ENCODE measurements at places on chromosomes 2 and 18.

GRCh38 chr2:195672674-195673073 is 15.6 kb downstream of the SLC39A10 start:
- no peak for DNase-seq

GRCh38 chr2:129882476-129882875 is 97.0 kb upstream of the RAB6C start:
- no peak for DNase-seq

- DNase-seq: no peak
Observed at GRCh38 chr2:173823543-173823939, 141.6 kb downstream of the SP3 start.

- no peak for DNase-seq
Observed at GRCh38 chr2:165594935-165595255, 125.4 kb downstream of the CSRNP3 start.

GRCh38 chr2:234559609-234560008 is 62.7 kb upstream of the ARL4C start:
- DNase-seq: no peak

- DNase-seq: no peak
Observed at GRCh38 chr2:135657806-135658582, 83.7 kb upstream of the UBXN4 start.

DNA sequence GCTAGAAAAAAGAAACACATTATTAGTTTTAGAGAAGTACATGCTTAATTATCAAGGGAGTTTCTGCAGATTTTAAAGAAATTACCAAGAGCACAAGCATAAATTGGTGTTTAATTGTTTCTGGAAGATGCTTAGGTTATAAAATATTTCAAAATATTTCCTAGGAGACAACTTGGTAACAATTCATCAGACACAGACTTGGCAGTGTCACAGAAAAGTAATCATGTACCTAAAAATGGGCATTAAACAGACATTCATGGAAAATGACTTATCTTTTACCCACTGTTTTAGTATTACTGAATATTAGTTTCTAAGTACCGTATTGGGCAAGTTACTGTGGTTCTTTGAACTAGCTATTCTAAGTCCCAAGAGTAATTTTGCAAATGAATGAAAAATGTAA is 428.8 kb upstream of the LYPD1 start:
- no peak for DNase-seq

- DNase-seq: no peak
Observed at GRCh38 chr2:62858231-62858832, 152.8 kb downstream of the EHBP1 start.

GRCh38 chr2:206611736-206612135 is 30.6 kb upstream of the FAM237A start:
- DNase-seq: no peak

GRCh38 chr18:21769206-21769605 is 28.6 kb downstream of the MIB1 start:
- DNase-seq: no peak

- DNase-seq: no peak
Observed at GRCh38 chr2:197711578-197711977, 6.4 kb downstream of the MARS2 start.

DNA sequence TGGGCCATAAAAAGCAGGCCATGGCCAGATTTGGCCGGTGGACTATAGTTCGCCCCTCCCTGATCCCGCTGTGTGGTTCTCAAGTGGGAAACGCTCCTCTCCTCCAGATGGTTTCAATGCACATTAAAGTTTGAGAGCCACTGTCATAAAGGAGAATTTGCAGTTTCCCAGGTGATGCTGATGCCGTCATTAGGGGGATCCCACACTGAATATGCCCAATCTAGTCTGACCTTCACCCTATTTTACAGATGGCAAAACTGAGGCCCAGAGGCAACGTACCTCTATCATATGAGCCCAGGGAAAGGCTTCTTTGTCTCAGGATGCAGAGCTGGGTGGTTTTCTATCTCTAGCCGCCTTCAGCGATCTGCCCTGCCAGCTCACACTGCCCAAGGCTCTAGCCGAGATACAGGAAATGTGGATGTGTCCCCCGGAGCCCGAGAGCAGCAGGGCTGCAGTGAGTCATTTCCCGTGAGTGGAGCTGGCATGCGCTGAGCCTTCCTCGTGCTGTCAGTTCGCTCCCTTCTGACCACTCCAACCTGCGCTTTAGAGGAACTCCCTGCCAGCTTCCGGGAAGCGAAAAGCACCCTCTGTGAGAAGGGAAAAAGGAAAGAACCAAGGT is 116.2 kb downstream of the SMAD7 start:
- DNase-seq: no peak

DNA sequence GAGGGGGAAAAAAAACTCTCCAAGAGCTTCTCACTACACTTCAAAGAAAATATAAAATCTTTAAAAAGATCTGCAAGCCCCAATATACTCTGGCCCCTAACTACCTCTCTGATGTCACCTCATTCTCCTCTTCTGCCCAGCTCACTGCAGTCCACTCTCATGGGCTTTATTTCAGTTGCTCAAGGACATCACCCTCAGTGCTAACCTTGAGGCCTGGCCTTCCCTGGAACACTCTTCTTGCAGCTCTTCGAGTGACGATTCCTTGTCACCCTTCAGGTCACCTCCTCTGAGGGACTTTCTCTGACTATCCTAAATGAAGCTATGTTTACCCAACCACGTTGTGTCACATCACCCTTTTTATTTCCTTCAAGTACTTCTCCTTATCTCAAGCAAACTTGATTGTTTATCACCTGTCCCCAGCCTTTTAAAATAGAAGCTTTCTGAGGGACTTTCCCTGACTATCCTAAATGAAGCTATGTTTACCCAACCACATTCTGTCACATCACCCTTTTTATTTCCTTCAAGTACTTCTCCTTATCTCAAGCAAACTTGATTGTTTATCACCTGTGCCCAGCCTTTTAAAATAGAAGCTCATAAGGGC is 10.4 kb downstream of the RTTN start:
- DNase-seq: no peak

GRCh38 chr2:9791711-9792110 is 51.6 kb upstream of the TAF1B start:
- no peak for DNase-seq

DNA sequence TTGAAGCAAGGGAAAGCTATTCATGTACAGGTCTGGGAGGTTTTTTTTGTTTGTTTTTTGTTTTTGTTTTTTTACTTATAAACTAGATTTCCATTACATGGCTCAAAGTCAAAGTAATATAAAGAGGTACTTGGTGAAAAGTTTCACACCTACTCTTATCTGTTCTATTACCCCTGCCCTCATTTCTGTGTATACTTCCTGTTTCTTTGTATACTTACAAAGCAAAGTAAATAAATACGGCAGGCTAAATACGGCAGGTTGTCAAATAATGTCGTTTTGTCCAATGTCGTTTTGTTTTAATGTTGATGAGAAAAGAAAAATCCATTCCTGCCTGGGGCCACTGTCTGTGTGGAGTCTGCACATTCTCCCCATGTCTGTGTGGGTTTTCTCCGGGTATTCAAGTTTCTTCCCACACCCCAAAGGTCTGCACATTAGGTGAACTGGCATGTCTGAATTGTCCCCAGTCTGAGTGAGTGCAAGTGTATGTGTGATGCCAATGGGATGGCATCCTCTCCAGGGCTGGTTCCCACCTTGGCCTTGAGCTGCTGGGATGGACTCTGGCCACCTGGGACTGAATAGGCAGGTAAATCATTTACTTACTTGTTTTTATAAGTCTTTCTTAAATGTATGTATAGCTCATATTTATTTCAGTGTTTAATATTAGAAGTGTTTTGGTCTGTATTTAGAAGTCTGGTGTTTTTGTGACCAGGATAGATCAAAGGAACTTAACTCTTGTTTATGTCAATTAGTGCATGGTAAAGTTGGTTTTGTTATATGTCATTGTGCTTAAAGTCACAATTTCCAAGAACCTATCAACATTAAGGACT is 13.4 kb downstream of the STAMBP start:
- DNase-seq: no peak

DNA sequence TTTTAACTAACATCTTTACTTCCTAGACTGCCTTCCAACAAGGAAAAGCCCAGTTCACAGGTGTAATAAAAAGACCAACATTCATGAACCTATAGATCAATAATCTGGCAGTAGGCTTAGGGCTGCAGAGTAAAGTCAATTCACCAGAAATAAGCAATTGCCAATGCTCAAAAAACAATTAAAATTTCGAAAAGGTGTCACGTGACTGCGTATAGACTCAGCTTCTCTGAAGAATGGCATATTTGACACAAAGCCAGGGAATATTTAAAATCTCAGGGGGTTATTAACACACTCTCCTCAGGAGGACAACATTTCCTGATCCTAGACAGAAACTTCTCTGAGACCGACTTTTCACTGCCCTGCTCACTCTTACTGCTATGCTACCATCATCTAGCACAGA is 245.2 kb upstream of the LRATD1 start:
- DNase-seq: no peak

- no peak for DNase-seq
Observed at GRCh38 chr2:4903656-4904348, 788.4 kb upstream of the SOX11 start.

DNA sequence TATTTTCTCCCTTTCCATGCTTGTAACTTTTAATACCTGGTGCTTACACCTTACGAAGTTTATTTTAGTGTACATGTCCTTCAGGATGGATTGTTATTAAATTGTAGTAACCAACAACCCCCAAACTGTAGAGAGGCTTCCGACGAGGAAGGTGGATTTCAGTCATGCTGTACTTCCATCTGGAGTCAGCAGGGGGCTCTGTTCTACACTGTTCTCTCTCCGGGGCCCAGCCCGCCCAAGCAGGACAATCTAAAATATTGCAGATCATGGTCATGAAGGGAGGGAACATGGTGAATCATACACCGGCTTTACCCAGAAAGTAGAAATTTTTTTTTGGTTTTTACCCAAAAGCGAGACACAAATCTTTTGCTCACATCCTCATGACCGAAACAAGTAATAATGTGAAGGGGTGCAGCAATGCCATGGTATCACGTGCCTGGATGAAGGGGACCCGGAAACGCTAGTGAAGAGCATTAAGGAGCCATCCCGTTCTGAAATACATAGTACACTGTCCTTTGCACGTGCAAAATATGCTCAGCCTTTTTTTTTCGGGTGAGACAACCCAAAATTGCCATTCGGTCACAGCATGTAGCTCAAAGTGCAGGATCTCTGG is 884.8 kb downstream of the EPHA4 start:
- DNase-seq: peak; percentile 44

DNA sequence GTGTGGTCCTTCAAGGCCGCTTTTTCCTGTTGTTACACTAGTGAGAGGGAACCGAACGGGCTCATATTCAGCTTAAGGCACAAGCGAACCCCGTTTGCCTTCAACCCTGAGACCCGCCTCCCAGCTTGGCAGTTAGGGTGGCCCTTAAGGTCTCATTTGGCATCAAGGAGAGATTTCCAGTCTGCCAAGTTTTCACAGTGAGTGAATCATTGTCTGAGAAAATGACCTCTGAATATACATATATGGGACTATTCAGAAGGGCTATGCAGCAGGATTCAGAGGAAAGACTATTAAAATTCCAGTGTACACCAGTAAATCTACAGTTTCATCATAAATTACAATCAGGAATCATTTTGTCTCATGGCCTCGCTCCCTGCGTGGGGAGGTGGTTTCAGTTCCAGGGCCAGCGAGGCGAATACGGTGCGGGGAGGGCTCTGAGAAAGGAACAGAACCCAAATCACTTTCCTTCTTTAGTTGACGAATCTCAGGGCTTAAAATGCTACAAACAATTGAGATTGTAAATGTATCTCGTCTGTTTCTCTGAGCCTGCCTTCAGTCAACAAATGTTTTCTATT is 231.4 kb downstream of the FAM210A start:
- no peak for DNase-seq

DNA sequence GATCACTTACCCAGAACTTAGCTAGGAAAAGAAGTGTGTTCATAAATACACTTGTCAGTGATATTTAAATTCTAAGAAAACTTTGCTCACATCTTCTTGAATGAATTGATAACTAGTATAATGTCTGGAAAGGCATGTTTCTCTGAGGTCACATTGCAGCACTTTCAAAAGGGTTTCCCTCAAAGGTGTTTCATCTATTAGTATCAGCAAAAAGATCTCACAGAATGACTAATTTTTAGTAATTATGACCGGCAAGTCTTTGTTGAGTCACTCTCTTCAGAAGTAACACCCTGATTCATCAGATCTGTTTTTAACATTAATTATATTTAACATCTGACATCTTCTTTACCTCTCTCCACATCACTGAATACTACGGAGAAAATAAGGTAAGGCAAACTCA is 222.3 kb downstream of the IKZF2 start:
- no peak for DNase-seq

DNA sequence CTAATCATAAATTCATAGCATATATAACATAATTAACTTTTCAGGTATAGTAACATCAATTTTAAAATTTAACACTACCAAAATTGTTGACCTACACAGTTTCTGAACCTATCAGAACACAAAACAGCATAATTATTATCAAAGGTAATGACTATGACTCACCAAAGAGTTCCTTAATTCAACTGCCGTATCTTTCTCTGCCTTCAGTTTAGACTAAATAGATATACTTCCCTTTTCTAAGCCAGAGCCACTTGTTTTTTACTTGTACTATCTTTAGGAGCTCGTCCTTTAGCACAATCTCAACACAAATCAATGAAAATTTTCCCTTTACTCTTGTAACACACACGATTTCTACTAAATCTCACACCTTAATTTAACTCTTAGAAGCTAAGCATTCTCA is 54.4 kb downstream of the CCDC88A start:
- DNase-seq: no peak

GRCh38 chr2:1989216-1989615 is 244.9 kb upstream of the PXDN start:
- no peak for DNase-seq

DNA sequence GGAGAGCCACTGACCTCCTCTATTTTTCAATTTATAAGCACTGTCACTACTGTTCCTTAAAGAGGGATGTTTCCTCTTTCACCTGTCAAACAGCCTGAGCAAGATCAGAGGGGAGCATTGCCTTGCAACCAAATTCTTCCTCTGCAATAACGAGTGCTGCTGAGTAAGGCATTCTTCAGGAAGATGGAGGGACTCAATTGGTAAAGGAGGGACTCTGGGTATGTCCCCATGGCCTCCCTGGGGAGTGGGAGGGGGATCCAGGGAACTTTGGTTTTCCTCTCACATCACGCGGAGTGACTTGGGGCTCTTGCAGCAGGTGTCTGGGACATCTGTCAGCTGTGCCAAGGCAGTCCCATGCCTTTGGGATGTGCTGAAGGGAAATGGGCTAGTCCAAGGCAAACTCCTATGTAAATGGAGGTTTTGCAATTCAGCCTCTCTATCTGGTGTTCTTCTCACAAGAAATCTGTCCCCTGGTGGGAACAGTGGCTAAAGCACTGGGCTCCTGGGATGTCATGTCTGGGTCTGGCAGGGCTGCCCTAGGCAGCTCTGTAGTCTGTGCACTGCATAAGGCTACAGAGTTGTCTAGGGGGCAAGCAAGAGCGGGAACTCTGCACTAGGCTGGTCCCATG is 14.4 kb upstream of the HES6 start:
- no peak for DNase-seq

- no peak for DNase-seq
Observed at GRCh38 chr2:105144941-105145300, 96.6 kb upstream of the GPR45 start.
